Mesothelial cell of epicardium (in vitro differentiated cells): ENCODE measurements at places on chromosomes 12 and 14. TPM values are rescaled to one million over a fixed set of nuclear protein-coding genes. Genes with fewer than 3 reads are reported as not detected.

ZNF891 gene
- total RNA-seq: 5.6 to 6.2 TPM (median 5.8 TPM) in 3 replicates

OAS2 gene
- total RNA-seq: 0.22 to 0.43 TPM (median 0.36 TPM) in 3 replicates

ASPG gene
- total RNA-seq: 3.3 to 4.0 TPM (median 3.6 TPM) in 3 replicates

SRGAP1 gene
- 9.6 to 9.7 TPM (median 9.7 TPM) in 3 replicates for total RNA-seq

GALNT6 gene
- 12.8 to 14.3 TPM (median 13.8 TPM) in 3 replicates for total RNA-seq

AACS gene
- 31.4 to 34.6 TPM (median 34.4 TPM) in 3 replicates for total RNA-seq

HOXC10 gene
- 0.95 to 0.97 TPM (median 0.96 TPM) in 3 replicates for total RNA-seq

SALL2 gene
- 44.6 to 45.2 TPM (median 45.2 TPM) in 3 replicates for total RNA-seq

ATG2B gene
- total RNA-seq: 24.2 to 25.6 TPM (median 25.3 TPM) in 3 replicates

TOGARAM1 gene
- total RNA-seq: 19.7 to 27.3 TPM (median 21.3 TPM) in 3 replicates

CACNA1C gene
- 29.8 to 33.6 TPM (median 31.2 TPM) in 3 replicates for total RNA-seq

MYO1H gene
- total RNA-seq: not detected in 3 replicates

DNAJC22 gene
- 13.2 to 15.3 TPM (median 14.4 TPM) in 3 replicates for total RNA-seq

IQSEC3 gene
- 7.4 to 8.8 TPM (median 8.5 TPM) in 3 replicates for total RNA-seq

DNA sequence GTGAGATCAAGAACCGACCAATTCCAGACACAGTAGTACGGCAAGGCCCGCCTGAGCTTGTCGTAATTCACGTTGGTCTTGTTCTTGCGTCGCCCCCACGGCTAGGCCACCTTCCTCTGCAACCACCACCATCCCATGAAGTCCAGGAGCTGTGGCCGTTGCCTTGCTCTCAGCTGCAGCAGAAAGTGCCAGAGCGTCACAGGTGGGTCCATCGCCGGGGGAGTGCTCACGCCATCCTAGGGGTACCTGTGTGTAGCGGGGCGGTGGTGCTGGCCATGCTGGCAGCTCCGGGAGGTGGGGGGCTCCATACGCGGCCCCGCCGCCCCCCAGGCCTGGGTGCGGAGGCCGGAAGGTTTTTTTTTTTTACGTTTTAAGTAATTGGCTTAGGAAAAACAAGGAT lies 23.1 kb downstream of the TMEM121 start:
- H3K27ac ChIP-seq: no peak overlapping the region
- no peak for DNase-seq
- H3K27me3 ChIP-seq: no peaks in the 10 kb centered on the region
- H3K36me3 ChIP-seq: no peaks in the 10 kb centered on the region
- H3K4me3 ChIP-seq: no peak overlapping the region

DNA sequence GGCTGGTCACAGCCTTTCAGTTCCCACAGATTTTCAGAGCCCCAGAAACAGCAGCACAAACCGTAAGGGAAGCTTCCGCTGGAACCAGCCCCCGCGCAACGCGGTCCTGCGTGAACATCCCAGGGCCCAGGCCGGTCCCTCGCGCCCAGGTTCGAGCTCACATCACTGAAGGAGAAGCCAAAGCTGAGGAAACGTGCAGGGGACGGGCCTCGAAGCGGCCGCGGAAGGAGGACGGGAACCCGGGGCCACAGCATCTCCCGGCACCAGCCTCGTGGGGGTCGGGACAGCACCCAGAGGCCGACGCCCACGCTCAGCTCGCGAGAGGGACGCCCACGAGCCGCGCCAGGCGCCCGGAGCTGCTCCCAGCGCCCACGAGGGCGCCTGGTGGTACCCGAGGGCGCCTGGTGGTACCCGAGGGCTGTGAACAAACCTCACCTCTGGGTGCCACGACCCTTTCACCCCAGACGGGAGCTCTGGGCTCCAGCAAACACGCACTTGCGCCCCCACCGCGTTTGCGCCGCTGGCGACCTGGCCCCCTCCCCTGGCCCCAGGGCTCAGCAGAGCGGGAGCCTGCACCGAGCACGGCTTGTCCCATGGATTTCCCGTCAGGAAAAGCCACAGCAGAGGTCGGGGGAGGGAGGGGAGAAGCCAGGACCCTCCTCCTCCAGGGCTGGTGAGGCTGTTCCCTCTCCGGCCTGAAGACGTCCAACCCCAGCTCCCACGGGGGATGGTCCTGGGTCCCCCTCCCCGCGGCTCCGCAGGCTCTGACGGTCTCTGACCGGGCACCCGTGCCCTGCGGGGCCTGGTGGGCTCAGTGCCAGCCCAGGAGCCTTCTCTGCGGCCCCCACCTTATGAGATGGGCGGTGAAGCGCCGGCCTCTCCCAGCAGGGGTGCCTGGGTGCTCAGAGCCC lies 6.9 kb downstream of the LRCOL1 start:
- H3K4me1 ChIP-seq: peaks cover 25% of the 10 kb centered on the region
- no peak for DNase-seq
- peak overlapping the region; percentile 34 for H3K27ac ChIP-seq
- peaks cover 51% of the 10 kb centered on the region for H3K27me3 ChIP-seq
- no peaks in the 10 kb centered on the region for H3K36me3 ChIP-seq

GRCh38 chr14:22974530-22975313 lies 7.6 kb downstream of the AJUBA start:
- H3K4me1 ChIP-seq: peaks cover 47% of the 10 kb centered on the region
- H3K36me3 ChIP-seq: peaks cover 33% of the 10 kb centered on the region
- no peaks in the 10 kb centered on the region for H3K27me3 ChIP-seq
- H3K4me3 ChIP-seq: no peak overlapping the region
- DNase-seq: no peak

- H3K36me3 ChIP-seq: no peaks in the 10 kb centered on the region
- H3K27ac ChIP-seq: no peak overlapping the region
- DNase-seq: no peak
- H3K4me1 ChIP-seq: peaks cover 28% of the 10 kb centered on the region
Observed at GRCh38 chr14:84809158-84809557, 720.8 kb upstream of the FLRT2 start.

GRCh38 chr12:125804660-125805059 lies 739.4 kb downstream of the AACS start:
- H3K4me3 ChIP-seq: no peak overlapping the region
- no peak overlapping the region for H3K27ac ChIP-seq
- H3K36me3 ChIP-seq: peaks cover 2% of the 10 kb centered on the region
- no peak for DNase-seq
- no peaks in the 10 kb centered on the region for H3K4me1 ChIP-seq

DNA sequence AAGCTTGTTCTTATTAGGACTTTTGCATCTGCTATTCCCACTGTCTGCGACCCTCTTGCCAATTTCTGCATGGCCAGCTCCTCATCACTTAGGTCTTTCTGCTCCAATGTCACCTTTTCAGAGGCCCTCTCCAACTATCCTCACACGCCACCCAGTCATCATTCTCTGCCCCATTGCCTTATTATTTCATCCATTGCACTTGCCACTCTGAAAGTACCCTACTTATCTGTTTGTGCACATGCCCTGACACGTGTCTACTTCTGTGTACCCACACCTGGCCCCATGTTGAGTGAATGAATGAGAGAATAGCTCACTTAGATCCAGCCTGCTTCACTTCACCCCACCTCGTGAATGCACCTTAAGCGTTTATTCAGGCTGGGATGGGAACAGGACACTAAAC lies 218.7 kb upstream of the TBX3 start:
- H3K36me3 ChIP-seq: no peaks in the 10 kb centered on the region
- no peak for DNase-seq
- H3K27ac ChIP-seq: no peak overlapping the region
- H3K27me3 ChIP-seq: no peaks in the 10 kb centered on the region

GRCh38 chr12:18864900-18865561 lies 127.1 kb downstream of the CAPZA3 start:
- no peaks in the 10 kb centered on the region for H3K36me3 ChIP-seq
- no peak overlapping the region for H3K27ac ChIP-seq
- peaks cover 9% of the 10 kb centered on the region for H3K4me1 ChIP-seq
- H3K4me3 ChIP-seq: no peak overlapping the region
- DNase-seq: no peak

GRCh38 chr14:65846196-65846868 lies 433.8 kb downstream of the FUT8 start:
- DNase-seq: no peak
- H3K36me3 ChIP-seq: no peaks in the 10 kb centered on the region
- no peak overlapping the region for H3K27ac ChIP-seq

- peaks cover 63% of the 10 kb centered on the region for H3K4me1 ChIP-seq
- no peak overlapping the region for H3K4me3 ChIP-seq
- no peaks in the 10 kb centered on the region for H3K27me3 ChIP-seq
- H3K27ac ChIP-seq: peak overlapping the region; percentile 95
- no peaks in the 10 kb centered on the region for H3K36me3 ChIP-seq
Observed at GRCh38 chr12:57889500-57889989, 43.0 kb upstream of the CTDSP2 start.

GRCh38 chr14:32703183-32703621 lies 235.5 kb upstream of the NPAS3 start:
- H3K27ac ChIP-seq: peak overlapping the region; percentile 20
- no peak overlapping the region for H3K4me3 ChIP-seq
- H3K36me3 ChIP-seq: no peaks in the 10 kb centered on the region
- H3K4me1 ChIP-seq: peaks cover 7% of the 10 kb centered on the region
- H3K27me3 ChIP-seq: no peaks in the 10 kb centered on the region

GRCh38 chr14:99592933-99593753 lies 10.9 kb downstream of the CCDC85C start:
- no peaks in the 10 kb centered on the region for H3K27me3 ChIP-seq
- no peak for DNase-seq
- peaks cover 44% of the 10 kb centered on the region for H3K4me1 ChIP-seq
- H3K4me3 ChIP-seq: no peak overlapping the region

GRCh38 chr14:104777808-104778249 lies 17.7 kb downstream of the AKT1 start:
- no peaks in the 10 kb centered on the region for H3K4me1 ChIP-seq
- peaks cover 4% of the 10 kb centered on the region for H3K36me3 ChIP-seq
- H3K27me3 ChIP-seq: no peaks in the 10 kb centered on the region
- DNase-seq: no peak
- no peak overlapping the region for H3K27ac ChIP-seq
- no peak overlapping the region for H3K4me3 ChIP-seq

- peak overlapping the region; percentile 62 for H3K4me3 ChIP-seq
- peak; percentile 69 for DNase-seq
- no peak overlapping the region for H3K27ac ChIP-seq
- peaks cover 51% of the 10 kb centered on the region for H3K27me3 ChIP-seq
- H3K4me1 ChIP-seq: peaks cover 13% of the 10 kb centered on the region
- no peaks in the 10 kb centered on the region for H3K36me3 ChIP-seq
Observed at GRCh38 chr14:36580856-36581831, 1.3 kb downstream of the NKX2-8 start.

GRCh38 chr12:20865873-20866272 lies 55.4 kb downstream of the SLCO1B3 start:
- H3K27me3 ChIP-seq: no peaks in the 10 kb centered on the region
- no peak overlapping the region for H3K27ac ChIP-seq
- DNase-seq: no peak
